ENCODE measurements at places on chromosomes 12 and 14. TPM values are rescaled to one million over a fixed set of nuclear protein-coding genes. Genes with fewer than 3 reads are reported as not detected.

Gene AQP2
- total RNA-seq, result not detected

Gene TNFAIP2
- total RNA-seq, result 32.4 TPM

Gene MYF6
- total RNA-seq, result 0.45 TPM

Gene APOF
- total RNA-seq, result not detected

Gene GPR84
- not detected for total RNA-seq

Gene RHOJ
- total RNA-seq, result 2.4 TPM

Gene SLC8B1
- total RNA-seq, result 14.5 TPM

Gene MYO1H
- total RNA-seq, result not detected

Gene TMPRSS12
- not detected for total RNA-seq

Gene PZP
- total RNA-seq, result not detected

Gene ACOT6
- total RNA-seq, result not detected

Gene PPM1H
- 0.59 TPM for total RNA-seq

Gene CLEC4A
- not detected for total RNA-seq

Gene PLEKHD1
- not detected for total RNA-seq

Gene ACVRL1
- 11.3 TPM for total RNA-seq

Gene PLEKHG3
- 9.1 TPM for total RNA-seq

Gene SERPINA3
- 2.1 TPM for total RNA-seq

Gene GZMH
- total RNA-seq, result not detected

Gene THAP2
- 4.0 TPM for total RNA-seq

Gene PLA2G1B
- not detected for total RNA-seq

Gene PARPBP
- total RNA-seq, result 11.1 TPM

Gene DAO
- total RNA-seq, result not detected

Gene ADCY6
- total RNA-seq, result 13.3 TPM

Gene MRPL42
- 78.2 TPM for total RNA-seq

Gene KTN1
- 65.4 TPM for total RNA-seq

Gene SOX5
- total RNA-seq, result 2.4 TPM

Gene AKAP6
- total RNA-seq, result 0.15 TPM

Gene TEAD4
- total RNA-seq, result 30.4 TPM

Gene SLC17A8
- not detected for total RNA-seq

Gene KRT82
- not detected for total RNA-seq

Gene FGF23
- not detected for total RNA-seq

Gene FGD4
- 10.1 TPM for total RNA-seq

Gene SERPINA10
- total RNA-seq, result not detected

Gene SELPLG
- total RNA-seq, result 0.74 TPM

Gene TGFB3
- total RNA-seq, result 1.9 TPM

Gene GYS2
- not detected for total RNA-seq

Gene EXOC3L4
- total RNA-seq, result not detected

Gene PLCZ1
- not detected for total RNA-seq

Gene GSC
- not detected for total RNA-seq

Gene ATF1
- 16.3 TPM for total RNA-seq

Gene BICDL1
- under 0.01 TPM for total RNA-seq

Gene SMOC1
- 2.2 TPM for total RNA-seq

Gene FITM1
- not detected for total RNA-seq

All from bronchus fibroblast of lung (primary cell).